ENCODE measurements at places on chromosomes 5 and 9.

DNA sequence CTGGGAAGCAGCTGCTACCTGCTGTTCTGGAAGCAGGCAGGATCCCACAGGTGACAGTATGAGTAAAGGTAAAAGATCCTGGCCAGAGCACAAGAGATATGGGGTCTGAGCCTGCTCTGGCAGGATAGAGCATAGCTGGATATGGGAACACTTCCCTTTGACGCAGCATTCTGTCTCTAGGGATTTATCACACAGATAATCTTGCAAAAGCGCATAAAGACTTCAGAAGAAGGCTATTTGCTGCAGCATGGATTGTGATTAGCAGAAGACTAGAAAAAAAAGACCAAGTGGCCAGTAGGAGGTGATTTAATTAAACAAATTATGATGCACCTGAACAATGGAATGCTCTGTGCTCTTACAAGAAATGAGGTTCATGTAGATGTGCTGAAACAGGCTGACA, 52.4 kb upstream of the PWWP2A start:
- no peaks in the 10 kb centered on the region for H3K4me1 ChIP-seq
- DNase-seq, result no peak
- H3K27me3 ChIP-seq, result peaks cover 13% of the 10 kb centered on the region
- H3K36me3 ChIP-seq, result no peaks in the 10 kb centered on the region
- no peak overlapping the region for H3K27ac ChIP-seq

GRCh38 chr5:929596-929995, 36.9 kb downstream of the TRIP13 start:
- no peak for DNase-seq
- H3K4me3 ChIP-seq, result no peak overlapping the region
- peaks cover 8% of the 10 kb centered on the region for H3K4me1 ChIP-seq
- H3K27me3 ChIP-seq, result peaks cover 46% of the 10 kb centered on the region
- no peak overlapping the region for H3K27ac ChIP-seq

GRCh38 chr5:169583424-169584220, at the start of gene SPDL1:
TSS of gene SPDL1 (plus strand) at chr5:169583773. CDS start at chr5:169588417, 4,644 bp downstream.
- peaks cover 6% of the 10 kb centered on the region for H3K36me3 ChIP-seq
- no peaks in the 10 kb centered on the region for H3K27me3 ChIP-seq
- H3K27ac ChIP-seq, result peak within 1 kb of the TSS; percentile 98
- peak within 1 kb of the TSS; percentile 97 for H3K4me3 ChIP-seq
- H3K4me1 ChIP-seq, result peaks cover 7% of the 10 kb centered on the region

DNA sequence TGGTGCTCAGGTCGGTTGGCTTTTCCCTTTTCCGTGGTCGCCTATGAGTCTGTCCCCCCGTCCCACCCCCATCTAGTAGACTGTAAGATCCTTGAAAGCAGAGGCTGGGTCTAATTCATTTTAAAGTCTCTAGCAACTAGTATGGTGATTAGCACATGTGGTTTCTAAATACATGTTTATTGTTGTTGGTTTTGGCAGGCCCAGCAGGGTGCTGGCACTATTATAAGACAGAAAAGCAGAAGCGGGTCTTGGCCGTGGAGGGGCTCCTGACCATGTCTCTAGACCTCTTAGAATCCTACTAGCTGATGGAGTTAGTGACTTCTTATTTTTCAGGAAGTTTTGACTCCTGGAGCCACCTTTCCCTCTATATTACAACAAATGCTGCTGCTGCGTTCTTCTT, 61.5 kb upstream of the TNFSF8 start:
- no peak for DNase-seq
- H3K27me3 ChIP-seq, result no peaks in the 10 kb centered on the region
- peaks cover 23% of the 10 kb centered on the region for H3K4me1 ChIP-seq
- no peak overlapping the region for H3K4me3 ChIP-seq
- H3K27ac ChIP-seq, result peak overlapping the region; percentile 68
- H3K36me3 ChIP-seq, result no peaks in the 10 kb centered on the region

DNA sequence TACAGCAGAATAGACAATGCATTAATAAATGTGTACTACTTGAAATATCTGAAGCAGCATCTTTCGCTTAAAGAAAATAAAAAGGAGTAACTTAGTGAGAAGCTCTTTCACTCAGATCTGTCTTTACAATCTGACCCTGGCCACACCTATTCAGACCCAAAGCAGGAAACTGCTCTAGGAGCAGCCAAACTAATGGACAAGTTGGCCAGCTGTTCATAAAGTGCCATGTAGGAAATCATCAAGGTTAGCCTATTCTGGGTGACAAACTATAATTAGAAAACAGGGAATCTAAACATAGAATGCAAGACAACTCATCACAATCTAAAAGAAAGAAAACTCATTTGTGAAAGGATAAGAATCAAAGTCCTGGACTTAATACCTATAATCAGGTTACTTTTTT, 101.3 kb downstream of the AGTPBP1 start:
- DNase-seq, result no peak
- peaks cover 2% of the 10 kb centered on the region for H3K4me1 ChIP-seq
- no peak overlapping the region for H3K27ac ChIP-seq
- no peak overlapping the region for H3K4me3 ChIP-seq
- peaks cover 65% of the 10 kb centered on the region for H3K36me3 ChIP-seq

DNA sequence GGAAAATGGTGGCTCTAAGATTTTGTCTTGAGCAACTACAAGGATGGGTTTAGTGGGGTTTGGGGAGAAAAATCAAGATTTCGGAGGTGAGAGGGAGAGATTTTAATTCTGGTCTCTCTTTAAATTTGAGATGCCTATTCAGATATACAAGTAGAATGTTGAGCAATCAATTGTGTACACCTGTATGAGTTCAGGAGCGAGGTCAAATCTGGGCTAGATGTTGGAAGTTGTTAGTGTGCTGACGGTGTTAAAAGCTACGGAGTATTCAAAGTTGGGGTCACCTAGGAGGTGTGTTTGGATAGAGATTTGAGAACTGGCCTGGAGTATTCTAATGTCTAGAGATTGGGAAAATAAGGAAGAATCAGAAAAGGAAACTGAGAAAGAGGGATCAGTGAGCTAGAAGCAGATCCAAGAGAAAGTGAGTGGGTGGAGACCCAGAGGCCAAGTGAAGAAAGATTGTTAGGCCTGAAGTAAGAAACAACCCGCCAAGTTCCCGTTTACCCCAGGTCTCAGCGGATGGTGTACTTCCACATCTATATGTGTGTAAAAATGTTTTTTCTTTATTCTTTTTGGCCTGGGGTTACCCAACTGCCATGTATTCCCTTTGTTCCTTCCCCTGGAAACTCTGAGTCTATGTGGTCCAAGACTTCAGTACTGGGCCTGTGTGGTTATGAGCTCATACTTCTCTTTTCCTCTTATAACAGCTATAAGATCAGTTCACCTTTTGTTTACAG, 11.9 kb upstream of the ARHGAP26 start:
- no peaks in the 10 kb centered on the region for H3K36me3 ChIP-seq
- no peak for DNase-seq
- no peak overlapping the region for H3K4me3 ChIP-seq
- no peak overlapping the region for H3K27ac ChIP-seq

GRCh38 chr5:56910210-56910965, 992 bp downstream of the SETD9 start:
- no peaks in the 10 kb centered on the region for H3K27me3 ChIP-seq
- H3K36me3 ChIP-seq, result no peaks in the 10 kb centered on the region
- H3K27ac ChIP-seq, result peak overlapping the region; percentile 93
- peaks cover 19% of the 10 kb centered on the region for H3K4me1 ChIP-seq
- DNase-seq, result no peak

DNA sequence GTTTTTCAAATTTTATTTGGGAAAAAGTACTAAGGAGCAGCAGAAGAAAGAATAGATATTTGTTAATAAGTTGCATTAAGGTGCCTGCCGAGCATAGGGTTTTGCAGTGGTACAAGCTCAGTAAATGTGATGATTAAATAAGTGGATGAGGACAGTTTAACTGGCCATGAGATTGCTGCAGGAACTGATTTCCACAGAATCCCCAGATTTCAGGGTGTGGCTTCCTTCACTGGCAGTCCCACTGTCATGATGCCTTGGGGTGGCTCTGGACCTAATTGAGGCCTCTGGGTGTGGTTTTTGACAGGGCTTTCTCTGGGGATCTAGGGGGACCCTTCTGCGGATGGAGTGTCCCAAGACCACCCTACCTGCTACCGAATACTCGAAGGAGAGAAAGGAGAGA, 1.4 kb downstream of the PHF24 start:
- H3K27ac ChIP-seq, result no peak overlapping the region
- H3K36me3 ChIP-seq, result no peaks in the 10 kb centered on the region
- H3K27me3 ChIP-seq, result peaks cover 74% of the 10 kb centered on the region
- H3K4me3 ChIP-seq, result no peak overlapping the region
- no peak for DNase-seq

GRCh38 chr5:15320871-15321270, 179.1 kb upstream of the FBXL7 start:
- no peaks in the 10 kb centered on the region for H3K36me3 ChIP-seq
- H3K4me3 ChIP-seq, result no peak overlapping the region
- no peak for DNase-seq
- H3K4me1 ChIP-seq, result no peaks in the 10 kb centered on the region

GRCh38 chr9:84807870-84808390, 138.4 kb downstream of the NTRK2 start:
- peaks cover 9% of the 10 kb centered on the region for H3K27me3 ChIP-seq
- no peak for DNase-seq
- H3K27ac ChIP-seq, result no peak overlapping the region
- no peak overlapping the region for H3K4me3 ChIP-seq
- H3K4me1 ChIP-seq, result no peaks in the 10 kb centered on the region
- no peaks in the 10 kb centered on the region for H3K36me3 ChIP-seq

- DNase-seq, result no peak
- no peaks in the 10 kb centered on the region for H3K4me1 ChIP-seq
- no peak overlapping the region for H3K27ac ChIP-seq
- no peak overlapping the region for H3K4me3 ChIP-seq
- H3K36me3 ChIP-seq, result no peaks in the 10 kb centered on the region
Measured at GRCh38 chr5:137268646-137269045, 230.5 kb downstream of the SPOCK1 start.

DNA sequence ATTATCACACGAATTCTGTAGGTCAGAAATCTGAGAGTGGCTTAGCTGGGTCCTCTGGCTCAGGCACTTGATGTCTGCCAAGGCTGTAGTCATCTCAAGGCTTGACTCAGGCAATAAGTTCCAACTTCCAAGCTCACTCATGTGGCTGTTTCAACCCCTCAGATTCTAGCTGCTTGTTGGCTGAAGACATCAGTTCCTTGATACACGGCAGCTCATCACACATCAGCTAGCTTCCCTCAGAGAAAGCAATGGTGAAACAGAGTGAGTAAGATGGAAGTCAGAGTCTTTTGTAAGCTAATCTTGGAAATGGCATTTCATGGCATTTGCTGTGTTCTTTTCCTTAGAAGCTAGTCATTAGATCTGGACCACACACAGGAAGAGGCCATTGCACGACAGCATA, 204.2 kb upstream of the PTGER4 start:
- H3K4me1 ChIP-seq, result peaks cover 6% of the 10 kb centered on the region
- no peaks in the 10 kb centered on the region for H3K36me3 ChIP-seq

DNA sequence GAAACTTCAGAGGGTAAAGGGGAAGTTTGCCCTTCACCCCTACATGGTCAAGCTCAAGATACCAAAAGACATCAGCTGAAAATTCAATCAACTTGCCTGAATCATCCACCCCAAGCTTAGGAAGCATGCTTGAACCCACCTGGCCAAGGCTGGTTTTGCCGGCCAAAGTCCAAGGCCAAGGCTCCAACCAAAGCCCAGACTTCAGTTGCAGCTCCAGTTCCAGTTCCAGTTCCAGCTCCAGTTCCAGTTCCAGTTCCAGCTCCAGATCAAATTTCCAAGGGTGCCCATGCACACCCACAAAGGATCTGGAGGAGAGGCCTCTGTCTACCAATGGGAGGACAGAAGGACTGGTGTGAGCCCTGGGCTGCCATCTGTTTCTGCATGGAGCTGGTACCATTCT, 4.6 kb upstream of the SERINC5 start:
- peaks cover 27% of the 10 kb centered on the region for H3K4me1 ChIP-seq
- H3K36me3 ChIP-seq, result no peaks in the 10 kb centered on the region
- H3K27me3 ChIP-seq, result no peaks in the 10 kb centered on the region
- H3K4me3 ChIP-seq, result no peak overlapping the region
- DNase-seq, result no peak

- DNase-seq, result no peak
- H3K36me3 ChIP-seq, result no peaks in the 10 kb centered on the region
- H3K27ac ChIP-seq, result no peak overlapping the region
- no peaks in the 10 kb centered on the region for H3K27me3 ChIP-seq
- H3K4me3 ChIP-seq, result no peak overlapping the region
- H3K4me1 ChIP-seq, result no peaks in the 10 kb centered on the region
Measured at GRCh38 chr5:133304178-133304577, 252.4 kb downstream of the HSPA4 start.

- H3K36me3 ChIP-seq, result no peaks in the 10 kb centered on the region
- DNase-seq, result peak; percentile 14
- peaks cover 26% of the 10 kb centered on the region for H3K4me1 ChIP-seq
Measured at GRCh38 chr5:124056991-124057723, 545.2 kb downstream of the CSNK1G3 start.

DNA sequence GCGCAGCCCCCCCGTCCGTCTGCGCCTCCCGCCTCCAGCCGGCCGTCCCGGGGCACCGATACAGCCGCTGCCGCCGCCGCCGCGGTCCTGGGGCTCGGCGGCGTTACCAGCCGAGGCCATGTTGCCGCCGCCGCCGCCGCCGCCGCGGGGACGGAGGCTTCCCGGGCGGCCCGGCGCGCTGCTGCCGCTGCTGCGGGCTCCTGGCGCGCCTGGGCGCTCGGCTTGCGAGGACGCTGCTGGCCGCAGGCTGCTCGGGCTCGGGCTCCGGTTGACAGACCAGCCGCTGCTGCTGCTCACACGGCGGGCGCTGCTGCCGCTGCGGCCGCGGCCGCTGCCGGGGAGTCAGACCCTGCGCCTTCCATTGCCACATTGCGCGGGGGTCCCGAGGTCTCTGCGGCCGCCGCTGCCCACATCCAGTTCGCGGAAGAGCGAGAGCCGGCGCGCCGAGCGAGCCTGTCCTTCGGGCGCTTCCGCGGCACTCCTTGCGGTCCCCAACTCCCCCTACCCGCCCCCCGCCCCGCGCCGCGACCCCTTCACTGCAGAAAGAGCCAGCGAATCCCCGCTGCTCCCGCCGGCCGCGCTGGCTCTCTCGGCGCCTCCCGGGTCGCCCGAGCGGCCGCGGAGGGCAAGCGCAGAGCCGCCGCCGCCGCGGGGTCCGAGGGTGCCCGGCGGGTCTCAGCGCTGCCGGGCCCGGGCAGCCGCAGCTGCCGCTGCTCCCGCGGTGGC, 8.4 kb downstream of the PTCH1 start:
- DNase-seq, result no peak
- peaks cover 40% of the 10 kb centered on the region for H3K4me1 ChIP-seq
- H3K27me3 ChIP-seq, result peaks cover 23% of the 10 kb centered on the region

- H3K36me3 ChIP-seq, result no peaks in the 10 kb centered on the region
- no peak overlapping the region for H3K27ac ChIP-seq
- H3K27me3 ChIP-seq, result no peaks in the 10 kb centered on the region
- H3K4me1 ChIP-seq, result no peaks in the 10 kb centered on the region
- DNase-seq, result no peak
- no peak overlapping the region for H3K4me3 ChIP-seq
Measured at GRCh38 chr5:4027088-4027734, 431.6 kb downstream of the IRX1 start.

DNA sequence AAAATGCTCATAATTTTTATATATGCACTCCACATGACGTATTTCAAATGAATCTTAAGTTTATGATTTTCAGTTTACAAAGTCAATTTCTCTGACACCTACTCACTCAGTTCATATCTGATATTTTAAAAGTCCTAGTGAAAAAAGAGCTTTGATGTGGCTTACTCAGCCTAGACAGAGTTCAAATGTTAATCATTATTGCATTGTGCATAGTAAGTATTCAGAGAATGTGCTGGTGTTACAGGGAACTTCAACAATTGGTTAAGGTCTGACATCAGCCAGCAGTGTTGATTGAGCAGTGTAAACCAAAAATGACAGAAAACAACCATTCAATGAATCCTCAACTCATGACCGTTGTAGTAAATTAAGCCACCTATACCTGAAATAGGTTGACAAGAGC, 147.2 kb upstream of the LHFPL2 start:
- no peaks in the 10 kb centered on the region for H3K27me3 ChIP-seq
- no peak overlapping the region for H3K4me3 ChIP-seq
- no peak for DNase-seq
- peaks cover 6% of the 10 kb centered on the region for H3K36me3 ChIP-seq
- peaks cover 4% of the 10 kb centered on the region for H3K4me1 ChIP-seq
- no peak overlapping the region for H3K27ac ChIP-seq

Data from naive thymus-derived CD8-positive, alpha-beta T cell (primary cell).